ENCODE measurements at places on chromosomes 7 and 10.

DNA sequence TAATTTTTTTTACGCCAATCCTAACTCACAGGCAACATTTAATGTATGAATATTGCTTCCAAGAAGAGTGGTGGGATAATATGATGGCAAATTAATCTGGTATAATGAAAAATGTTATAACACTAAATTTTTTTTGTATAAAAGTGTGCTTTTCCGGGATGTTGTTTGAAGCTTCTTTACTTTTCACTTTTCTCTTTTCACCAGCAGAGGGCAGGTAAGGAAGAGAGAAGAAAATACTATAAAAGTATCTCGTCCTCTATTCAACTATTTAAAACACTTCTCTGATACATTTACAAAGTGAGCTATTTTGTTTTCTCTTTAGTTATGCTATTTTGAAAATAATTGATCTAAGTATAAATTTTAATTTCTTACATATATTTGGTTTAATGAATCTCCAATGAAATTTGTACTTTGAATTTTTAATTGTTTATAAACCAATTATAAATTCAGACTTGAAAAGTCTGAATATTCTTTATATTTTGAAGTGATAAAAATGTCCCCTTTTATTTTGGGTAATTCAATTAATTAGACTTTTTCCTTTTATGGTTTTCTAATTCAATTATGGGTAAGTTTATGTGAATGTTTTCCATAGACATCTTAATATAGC lies 20.7 kb upstream of the CFTR start:
- no peak for DNase-seq

- DNase-seq: no peak
Measured at GRCh38 chr10:64288404-64288803, 767.2 kb downstream of the REEP3 start.

DNA sequence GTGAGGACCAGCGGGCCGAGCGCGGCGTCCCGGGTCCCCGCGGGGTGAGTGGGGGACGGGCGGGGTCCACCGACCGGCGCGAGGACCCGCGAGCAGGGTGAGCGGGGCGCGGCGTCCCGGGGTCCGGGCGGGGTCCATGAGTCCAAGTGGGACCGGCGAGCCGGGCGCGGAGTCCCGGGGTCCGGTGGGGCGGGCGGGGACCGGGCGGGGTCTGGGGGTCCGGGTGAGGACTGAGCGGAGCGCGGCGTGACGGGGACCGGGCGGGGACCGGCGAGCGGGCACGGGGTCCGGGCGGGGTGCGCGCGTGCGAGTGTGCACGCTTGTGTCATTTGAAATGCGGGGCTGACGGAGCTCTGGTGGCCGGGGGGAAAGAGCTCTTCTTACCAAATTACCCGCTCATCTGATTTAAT lies 765 bp downstream of the CELF2 start:
- no peak for DNase-seq

- DNase-seq: no peak
Measured at GRCh38 chr10:114405011-114405350, 679 bp upstream of the AFAP1L2 start.

GRCh38 chr10:132192076-132192975 lies 5.6 kb downstream of the DPYSL4 start:
- no peak for DNase-seq

- DNase-seq: no peak
Measured at GRCh38 chr10:113961182-113962031, 82.3 kb upstream of the ADRB1 start.

- no peak for DNase-seq
Measured at GRCh38 chr7:77697535-77697831, 1.2 kb downstream of the RSBN1L start.

DNA sequence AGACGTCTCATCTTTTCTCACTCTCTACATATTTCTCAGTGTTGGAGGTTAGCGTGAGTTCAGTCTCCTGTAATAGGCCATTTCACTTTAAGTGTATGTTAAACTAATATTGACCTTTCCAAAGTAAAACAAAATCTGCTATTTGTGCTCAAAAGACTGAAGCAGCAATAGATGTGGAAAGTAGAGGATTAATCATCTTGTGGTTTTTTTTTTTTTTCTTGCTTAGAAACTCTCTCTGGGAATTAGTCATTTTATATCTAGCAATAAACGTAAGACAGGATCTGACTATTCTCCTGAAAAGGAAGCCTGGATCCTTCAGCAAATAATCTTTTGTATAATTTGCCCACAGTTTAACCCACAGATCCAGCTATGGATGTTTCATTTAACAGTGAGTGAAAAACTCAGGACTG lies 81.7 kb downstream of the NRP1 start:
- DNase-seq: no peak

GRCh38 chr7:40506158-40506557 lies 371.4 kb downstream of the SUGCT start:
- no peak for DNase-seq

- DNase-seq: no peak
Measured at GRCh38 chr7:117283371-117283770, 39.5 kb downstream of the WNT2 start.

DNA sequence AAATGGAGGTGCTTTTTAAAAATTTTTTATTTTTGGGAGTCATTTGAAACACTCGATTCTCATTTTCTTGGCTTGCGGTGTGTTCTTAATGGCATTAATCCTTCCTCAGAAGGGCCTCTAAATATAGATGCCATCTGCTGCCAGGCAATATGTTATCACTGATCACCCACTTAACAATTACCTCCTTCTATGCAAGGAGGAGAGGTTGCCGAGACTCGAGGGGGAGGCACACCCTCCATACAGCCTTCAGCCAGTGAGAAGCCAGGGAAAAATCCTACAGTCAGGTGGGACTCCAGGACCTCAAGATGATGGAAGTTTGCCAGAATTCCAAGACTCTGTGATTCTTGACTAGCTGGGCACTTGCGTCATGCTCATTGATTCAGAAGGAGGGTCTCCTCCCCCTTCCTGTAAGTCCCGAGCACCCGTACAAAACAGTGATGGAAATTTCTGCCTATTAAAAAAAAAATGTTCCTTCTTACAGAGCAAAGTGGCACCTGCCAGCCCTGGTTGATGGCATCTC lies 574.5 kb downstream of the TYW1 start:
- no peak for DNase-seq

DNA sequence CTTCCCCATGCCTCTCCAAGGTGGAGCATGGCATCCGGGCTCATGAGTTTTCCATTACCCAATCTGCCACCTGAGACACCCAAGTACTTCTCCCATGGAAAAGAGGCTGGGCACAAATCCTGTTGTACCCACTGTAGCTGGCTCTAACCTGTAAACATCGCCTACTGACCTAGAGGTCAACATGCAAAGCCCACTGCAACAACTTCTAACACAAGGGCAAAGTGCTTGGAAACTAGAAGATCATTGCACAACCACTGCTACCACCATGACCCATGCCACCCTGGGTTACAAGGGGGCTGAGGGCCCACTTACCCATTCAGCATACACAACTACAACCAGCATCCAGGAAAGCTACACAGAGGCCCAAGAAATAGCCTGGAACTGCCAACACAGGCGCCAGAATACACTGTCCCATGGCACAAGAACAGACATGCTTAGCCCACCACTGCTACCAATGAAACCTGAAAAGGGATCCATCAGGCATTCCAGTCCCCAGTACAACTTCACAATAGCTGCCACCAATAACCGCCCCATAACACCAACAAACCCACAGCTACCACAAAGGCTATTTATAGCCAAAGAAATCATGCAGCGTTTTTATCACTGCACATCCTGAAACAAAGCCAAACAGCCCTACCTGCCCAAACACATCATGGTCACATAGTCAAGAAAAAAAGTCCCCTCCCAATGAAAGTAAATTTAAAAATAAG lies 63.4 kb downstream of the RNF32 start:
- no peak for DNase-seq

DNA sequence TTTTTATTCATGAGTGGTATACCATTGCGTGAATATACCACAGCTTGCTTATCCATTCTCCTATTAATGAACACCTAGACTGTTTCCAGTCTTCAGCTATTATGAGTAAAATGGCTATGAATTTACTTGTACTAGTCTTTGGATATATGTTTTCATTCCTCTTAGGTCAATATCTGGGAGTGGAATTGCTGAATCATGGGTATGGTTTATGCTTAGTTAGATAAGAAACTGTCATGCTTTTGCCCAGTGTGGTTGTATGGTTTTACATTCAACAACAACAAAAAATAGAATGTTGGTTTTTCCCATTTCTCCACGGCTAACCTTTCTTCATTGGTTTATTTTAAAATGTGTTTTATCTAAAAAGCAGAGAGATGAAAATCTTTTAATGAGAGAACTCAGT lies 308.3 kb downstream of the PHF14 start:
- no peak for DNase-seq

DNA sequence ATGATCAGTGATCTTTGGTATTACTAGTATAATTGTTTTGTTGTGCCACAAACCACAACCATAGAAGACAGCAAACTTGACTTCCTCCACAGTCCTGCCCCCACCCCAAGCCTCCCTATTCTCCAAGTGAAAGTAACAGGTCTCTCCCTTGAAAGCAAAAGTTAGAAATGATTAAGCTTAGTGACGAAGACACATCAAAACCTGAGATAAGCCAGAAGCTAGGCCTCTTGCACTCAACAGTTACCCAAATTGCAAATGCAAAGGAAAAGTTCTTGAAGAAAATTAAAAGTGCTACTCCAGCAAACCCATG lies 7.5 kb downstream of the SAR1A start:
- no peak for DNase-seq

GRCh38 chr10:44465401-44466115 lies 80.7 kb upstream of the CXCL12 start:
- DNase-seq: no peak

DNA sequence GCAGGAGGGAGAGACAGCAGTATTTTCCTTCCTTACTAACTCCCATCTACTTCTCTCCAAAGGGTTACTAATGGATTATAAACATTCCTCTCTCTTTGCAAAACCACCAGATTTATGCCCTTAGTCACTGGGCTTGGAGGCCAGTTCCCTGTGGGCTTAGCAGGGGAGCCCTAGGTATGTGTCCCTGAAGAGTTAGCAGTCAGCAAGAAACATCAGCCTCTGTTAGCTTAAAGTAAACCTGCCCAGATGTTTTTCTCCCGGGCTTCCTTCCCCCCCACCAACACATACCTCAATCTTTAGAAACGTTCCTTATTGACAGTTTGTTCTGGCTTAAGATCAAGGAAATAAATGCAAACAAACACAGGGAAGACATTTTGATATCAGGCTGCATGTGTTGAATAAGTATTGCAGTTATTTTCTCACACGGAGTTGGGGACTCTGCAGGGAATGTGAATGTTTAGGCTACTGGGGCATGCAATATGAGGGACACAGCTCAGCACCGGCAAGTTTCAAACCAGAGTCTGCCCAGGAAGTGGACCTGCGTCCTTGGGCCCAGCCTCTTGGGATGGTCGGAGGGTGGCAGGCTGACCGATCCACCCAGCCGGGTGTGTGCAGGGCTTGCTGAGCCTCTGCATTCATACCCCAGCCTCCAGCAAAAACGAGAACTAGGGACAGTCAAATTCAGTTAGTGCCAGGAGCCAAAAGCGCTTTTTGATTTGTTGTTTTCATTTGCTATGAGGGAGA lies 252.0 kb upstream of the GRB10 start:
- DNase-seq: no peak

GRCh38 chr7:40165216-40165615 lies 30.4 kb downstream of the SUGCT start:
- no peak for DNase-seq

- no peak for DNase-seq
Measured at GRCh38 chr10:124494046-124494807, 32.6 kb downstream of the LHPP start.

- DNase-seq: no peak
Measured at GRCh38 chr10:123912466-123912865, 20.9 kb upstream of the CPXM2 start.

GRCh38 chr7:132769280-132769679 lies 193.0 kb upstream of the PLXNA4 start:
- DNase-seq: no peak

GRCh38 chr10:114402871-114403540 lies 1.3 kb downstream of the AFAP1L2 start:
- no peak for DNase-seq

GRCh38 chr7:151721694-151722093 lies 155.2 kb downstream of the PRKAG2 start:
- DNase-seq: peak; percentile 27

DNA sequence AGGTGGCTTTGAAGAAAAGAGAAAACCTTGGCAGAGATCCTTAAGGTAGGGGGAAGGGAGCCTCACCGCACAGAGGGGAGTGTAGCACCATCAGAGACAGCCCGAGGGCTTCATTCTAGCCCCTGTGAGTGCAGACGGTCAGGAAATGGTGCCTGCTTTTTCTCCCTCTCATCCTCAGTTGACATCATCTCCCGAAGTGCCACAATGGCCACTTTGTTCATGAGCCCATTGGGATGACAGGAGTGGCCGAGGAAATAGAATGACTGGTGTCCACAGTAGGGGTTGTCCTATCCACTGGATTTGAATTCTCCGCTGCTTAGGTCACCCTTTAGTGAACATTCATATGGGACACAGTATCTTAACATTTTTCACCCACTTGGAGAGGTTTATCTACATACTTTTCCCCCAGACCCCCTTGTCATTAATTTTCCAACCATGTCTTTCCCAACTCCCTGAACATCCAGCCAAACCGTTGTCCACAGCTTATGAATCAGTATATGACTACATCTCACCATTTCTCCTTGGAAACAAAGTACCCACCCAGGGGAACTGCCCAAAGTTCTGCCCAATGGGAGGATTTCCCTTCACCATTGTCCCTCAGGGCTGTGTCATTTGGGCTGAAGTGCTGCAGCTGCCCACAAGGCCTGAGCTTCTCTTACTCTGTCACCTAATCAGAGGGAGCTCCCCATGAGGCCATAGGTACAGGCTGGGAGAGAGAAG lies 108.8 kb downstream of the ADCY1 start:
- DNase-seq: no peak

DNA sequence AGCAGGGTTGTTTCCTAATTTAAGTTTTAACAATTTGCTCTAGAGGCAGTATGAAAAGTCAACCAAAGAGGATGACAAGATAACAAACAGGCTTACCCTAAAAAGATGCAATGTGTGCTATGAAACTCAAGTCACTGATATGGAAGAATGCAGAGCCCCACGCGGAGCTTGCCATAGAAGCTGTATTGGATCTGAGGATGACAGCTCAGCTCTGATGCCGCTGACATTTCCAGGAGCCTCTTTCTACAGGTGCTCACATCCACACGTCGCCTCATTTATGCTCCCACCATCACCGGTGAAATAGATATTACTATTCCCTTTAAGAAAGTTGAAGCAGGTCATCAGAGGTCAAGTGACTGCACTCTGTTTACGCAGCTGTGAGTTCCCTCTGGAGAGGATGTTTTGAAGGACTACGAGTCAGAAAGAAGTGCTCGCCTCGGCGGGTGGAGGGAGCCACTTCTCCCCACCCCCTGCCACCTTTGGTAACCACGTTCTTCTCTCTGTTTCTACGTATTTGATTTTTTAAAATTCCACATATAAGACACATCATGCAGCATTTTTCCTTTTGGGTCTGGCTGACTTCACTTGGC lies 275.4 kb downstream of the GLRX3 start:
- no peak for DNase-seq

GRCh38 chr10:1404323-1405260 lies 332.7 kb downstream of the ADARB2 start:
- no peak for DNase-seq

DNA sequence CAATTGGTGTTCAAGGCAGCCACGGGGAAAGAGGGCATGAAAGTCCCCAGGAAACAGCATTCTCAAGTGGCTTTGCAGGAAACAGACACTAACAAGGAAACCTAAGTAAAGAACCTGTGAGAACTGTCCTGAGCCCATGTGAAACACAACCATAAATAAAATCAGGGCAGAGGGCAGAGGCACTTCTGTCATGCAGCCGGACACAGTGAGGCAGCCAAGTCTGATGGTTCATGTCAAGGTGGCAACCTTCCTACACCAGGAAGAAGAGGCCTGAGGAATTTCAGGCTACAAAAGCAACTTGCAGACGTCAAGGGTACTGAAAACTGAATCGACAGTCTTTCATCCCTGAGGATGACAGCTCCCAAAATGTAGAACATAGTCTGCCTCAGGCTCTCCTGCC lies 458.2 kb upstream of the NPVF start:
- no peak for DNase-seq

Data from T47D (cell line).